GDM1 (cell line): ENCODE measurements at places on chromosomes 1 and 21.

GRCh38 chr1:156376146-156376545 lies 7.1 kb downstream of the RHBG start:
- DNase-seq: no peak

- DNase-seq: no peak
Measured at GRCh38 chr21:35563885-35564451, 496.4 kb downstream of the SETD4 start.

DNA sequence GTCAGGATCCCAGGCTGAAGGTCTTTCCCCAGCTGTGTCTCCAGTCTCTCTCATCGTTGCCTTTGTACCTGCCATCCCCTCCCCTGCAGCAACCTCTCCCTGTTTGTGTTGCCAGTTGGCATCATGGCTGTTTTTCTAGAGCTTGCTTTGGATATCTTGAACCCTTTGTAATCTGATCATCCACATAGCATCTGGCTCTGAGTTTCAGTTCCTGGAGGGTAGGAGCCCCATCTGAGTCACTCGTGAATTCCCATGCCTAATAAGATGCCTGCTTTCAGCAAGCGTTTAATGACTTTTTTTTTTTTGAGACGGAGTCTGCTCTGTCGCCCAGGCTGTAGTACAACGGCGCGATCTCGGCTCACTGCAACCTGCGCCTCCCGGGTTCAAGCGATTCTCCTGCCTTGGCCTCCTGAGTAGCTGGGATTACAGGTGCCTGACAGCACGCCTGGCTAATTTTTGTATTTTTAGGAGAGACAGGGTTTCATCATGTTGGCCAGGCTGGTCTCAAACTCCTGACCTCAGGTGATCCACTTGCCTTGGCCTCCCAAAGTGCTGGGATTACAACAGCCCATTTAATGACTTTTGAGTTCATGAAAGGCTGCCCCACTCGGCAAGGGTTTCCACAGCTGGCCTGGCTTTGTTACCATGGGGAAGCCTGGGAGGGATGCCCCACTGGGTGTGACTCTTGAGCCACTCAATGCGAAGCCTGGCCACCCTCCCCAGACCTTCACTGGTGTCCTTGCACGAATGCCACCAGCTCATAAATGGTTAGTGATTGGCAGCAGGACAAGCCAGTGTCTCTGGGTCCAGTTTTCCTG lies 11.9 kb downstream of the ALPL start:
- DNase-seq: no peak

DNA sequence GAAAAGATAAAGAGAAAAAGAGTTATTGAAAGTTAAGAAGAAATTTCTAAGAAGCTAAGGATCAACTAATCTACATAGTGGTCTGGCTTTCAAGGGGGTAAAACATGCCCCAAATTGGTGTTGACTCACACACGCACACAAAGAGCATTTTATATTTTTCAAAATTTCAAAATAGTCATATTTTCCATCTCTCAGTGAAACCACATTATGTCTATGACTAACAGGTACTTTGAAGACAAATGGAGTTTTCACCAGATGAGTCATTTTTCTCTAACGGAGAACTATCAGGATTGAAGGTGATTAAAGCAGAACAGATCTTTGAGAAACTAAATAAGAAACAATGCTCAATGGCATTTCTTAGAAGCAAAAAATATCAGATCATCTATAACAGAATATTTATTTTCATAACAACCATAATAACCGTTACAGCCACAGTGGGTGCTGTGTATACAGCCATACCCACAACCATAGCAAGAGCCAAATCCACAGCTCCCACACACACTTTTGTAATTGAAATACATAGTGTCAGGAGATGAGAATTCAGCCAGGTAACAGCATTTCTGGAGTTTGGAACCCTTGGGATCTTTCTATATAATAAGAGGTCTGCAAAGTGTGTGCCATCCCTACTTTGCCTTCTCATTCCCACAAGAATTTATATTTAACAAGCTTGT lies at the start of gene KRTAP21-3:
TSS of gene KRTAP21-3 (minus strand) at position 539 of the 671 bp plus-strand sequence. CDS start at position 521, 18 bp downstream.
- DNase-seq: no peak

GRCh38 chr1:168964478-168964877 lies 142.0 kb upstream of the ATP1B1 start:
- DNase-seq: no peak

GRCh38 chr1:180431683-180432082 lies 70.7 kb downstream of the ACBD6 start:
- DNase-seq: no peak

DNA sequence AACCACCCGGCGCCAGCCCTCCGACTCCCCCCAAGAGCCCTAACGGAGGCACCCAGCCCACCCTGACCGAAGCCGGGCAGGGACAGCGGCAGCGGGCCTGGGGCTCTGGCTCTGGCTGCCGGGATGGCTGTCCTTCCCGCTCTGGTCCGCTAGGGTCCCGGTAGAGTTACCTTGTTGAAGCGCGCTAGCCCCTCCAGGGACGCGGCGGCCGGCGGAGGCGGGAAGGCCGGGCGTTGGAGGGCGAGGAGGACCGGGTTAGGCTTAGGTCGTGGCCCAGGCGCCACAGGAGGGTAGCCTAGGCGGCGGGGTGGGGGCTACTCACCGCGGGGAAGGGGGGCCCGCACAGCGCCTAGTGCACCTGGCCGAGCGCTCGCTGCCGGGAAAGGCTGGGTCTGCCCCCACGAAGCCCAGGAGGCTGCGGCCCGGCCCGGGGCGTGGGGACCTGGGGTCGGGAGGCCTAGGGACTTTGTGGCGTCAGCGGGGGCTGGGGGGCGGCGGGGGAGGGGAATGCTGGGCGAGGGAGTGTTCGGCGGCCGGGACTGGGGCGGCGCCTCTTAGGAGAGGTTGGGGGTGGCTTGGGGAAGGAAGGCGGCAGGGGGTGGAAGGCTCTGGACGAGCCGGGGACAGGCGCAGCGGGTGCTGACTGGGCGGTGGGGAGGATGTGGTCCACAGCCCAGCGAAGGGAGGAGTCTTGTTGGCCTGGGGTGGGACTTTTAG lies at the start of gene TRIM17:
TSS of gene TRIM17 (minus strand) at position 645 of the 717 bp plus-strand sequence. CDS start 1,789 bp downstream, outside the sequence.
- DNase-seq: no peak

DNA sequence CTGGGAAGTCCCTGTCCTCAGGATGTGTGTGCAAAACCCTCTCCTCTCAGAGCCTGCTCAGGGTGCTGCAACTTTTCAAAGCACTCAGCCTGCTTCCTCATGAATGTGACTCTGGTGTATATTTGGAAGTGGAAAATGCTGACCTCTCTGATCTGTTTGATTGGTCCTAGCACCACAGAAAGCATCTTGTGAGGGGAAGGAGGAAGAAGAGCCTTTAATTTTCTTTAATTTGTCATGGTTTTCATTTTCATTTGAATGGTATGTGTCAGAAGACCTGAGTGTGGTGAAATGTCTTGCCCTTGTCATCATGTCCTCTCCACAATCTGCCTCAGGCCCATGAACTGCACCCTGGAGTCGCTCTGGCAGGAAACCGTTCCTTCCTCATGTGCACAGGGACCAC lies 383.5 kb downstream of the NTNG1 start:
- no peak for DNase-seq

- no peak for DNase-seq
Measured at GRCh38 chr1:205879974-205880373, 30.0 kb upstream of the PM20D1 start.
